ENCODE measurements at places on chromosomes 4 and X. TPM values are rescaled to one million over a fixed set of nuclear protein-coding genes. Genes with fewer than 3 reads are reported as not detected.

DNA sequence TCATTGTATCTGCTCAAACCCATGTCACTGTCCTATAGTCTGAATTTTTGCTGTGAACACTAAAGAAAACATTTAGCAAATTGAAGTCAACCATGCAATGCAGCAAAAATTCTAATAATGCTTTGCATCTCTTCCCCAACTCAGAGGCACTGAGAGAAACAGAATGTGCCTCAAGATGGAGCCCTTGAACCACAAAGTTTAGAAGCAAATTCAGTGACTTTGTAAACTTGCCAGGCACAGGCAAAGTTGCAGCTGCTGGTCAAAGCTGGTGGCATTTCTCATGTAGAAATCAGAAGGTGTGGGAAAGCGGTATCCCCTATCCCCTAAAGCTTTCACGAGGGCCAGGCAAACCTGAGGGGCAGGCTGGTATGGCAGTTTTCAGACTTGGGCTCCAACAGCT is 121.7 kb upstream of the DIPK2B start:
- no peaks in the 10 kb centered on the region for H3K4me1 ChIP-seq
- DNase-seq: no peak
- no peaks in the 10 kb centered on the region for H3K36me3 ChIP-seq
- H3K4me3 ChIP-seq: no peak overlapping the region
- H3K27ac ChIP-seq: no peak overlapping the region
- no peaks in the 10 kb centered on the region for H3K27me3 ChIP-seq

Gene TAF7L
- not detected for total RNA-seq

GRCh38 chr4:145083891-145084605 is 13.9 kb downstream of the ANAPC10 start:
- H3K4me1 ChIP-seq: no peaks in the 10 kb centered on the region
- no peak for DNase-seq
- no peak overlapping the region for H3K27ac ChIP-seq
- H3K27me3 ChIP-seq: no peaks in the 10 kb centered on the region

DNA sequence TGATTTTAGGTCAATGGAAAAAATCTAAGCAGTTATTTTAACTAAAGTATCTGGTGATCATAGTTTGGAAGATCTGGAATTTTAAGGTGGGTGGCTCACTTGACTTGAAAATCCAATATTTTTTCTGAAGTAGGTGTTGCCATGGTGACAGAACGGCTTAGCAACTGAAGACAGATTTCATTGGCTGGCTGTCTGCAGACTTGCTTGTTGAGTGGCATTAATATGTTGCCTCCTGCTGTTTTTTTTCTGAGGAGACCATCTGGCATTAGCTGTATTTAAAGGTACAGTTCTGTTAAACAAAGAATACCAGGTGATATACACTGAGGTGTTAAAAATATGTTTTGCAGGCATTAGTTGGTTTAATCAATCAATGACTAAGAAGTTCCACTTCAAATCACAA is 19.8 kb downstream of the CPE start:
- no peak for DNase-seq
- no peak overlapping the region for H3K4me3 ChIP-seq
- H3K27ac ChIP-seq: no peak overlapping the region

Gene HTN1
- not detected for total RNA-seq

Gene FOXP3
- total RNA-seq: 0.21 TPM
